ENCODE measurements at places on chromosomes 5 and 9.

DNA sequence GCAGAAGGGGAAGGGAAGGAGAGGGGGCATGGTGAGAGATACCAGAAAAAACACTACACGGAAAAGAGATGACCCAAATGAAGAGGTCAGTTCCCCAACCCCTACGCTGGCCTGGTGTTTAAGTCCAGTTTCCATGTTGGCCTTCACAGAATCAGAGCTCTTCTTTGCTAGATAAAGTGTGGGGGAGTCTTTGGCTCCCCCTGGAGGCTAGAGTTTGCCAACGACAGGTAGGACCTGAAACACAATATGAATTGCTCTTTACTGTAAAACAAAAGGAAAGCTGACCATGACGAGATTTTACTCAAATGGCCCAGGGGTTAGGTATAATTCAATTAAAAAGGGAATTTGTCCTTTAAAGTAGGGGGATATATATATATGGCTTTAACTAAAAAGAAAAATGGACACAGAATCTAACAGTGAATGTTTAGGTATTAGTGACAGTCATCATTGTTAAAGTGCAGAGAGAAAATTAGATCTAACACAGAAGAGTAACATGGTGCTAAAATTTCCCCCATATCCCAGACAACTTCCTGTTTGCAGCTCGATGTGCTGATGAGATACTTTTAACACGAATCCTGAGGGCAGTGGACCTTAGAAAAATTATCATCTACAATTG, 92.0 kb downstream of the SV2C start:
- DNase-seq, result peak; percentile 50

- no peak for DNase-seq
Measured at GRCh38 chr9:92773810-92774209, 9.2 kb upstream of the BICD2 start.

GRCh38 chr5:177445917-177446199, 756 bp upstream of the PRR7 start:
- no peak for DNase-seq

GRCh38 chr5:107670087-107670931, 428 bp downstream of the EFNA5 start:
- DNase-seq, result peak; percentile 16

DNA sequence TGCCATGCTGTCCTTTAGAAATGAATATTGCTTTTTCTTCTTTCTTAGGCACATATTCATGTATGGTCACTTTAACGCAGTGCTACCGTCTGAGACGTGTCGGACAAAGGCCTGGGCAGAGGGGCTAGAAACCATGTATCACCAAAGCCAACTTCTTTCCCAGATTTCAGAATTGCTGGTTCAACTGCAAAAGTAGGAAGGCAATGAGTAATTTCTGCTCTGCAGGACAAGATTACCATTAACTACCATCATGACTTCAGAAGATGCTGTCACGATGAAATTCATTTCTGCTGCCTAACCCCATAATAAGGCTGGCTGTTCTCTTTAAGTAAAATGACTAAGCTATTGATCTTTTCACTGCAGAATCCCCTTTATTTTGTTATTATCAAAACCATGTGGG, 306.7 kb downstream of the PDE4D start:
- no peak for DNase-seq

DNA sequence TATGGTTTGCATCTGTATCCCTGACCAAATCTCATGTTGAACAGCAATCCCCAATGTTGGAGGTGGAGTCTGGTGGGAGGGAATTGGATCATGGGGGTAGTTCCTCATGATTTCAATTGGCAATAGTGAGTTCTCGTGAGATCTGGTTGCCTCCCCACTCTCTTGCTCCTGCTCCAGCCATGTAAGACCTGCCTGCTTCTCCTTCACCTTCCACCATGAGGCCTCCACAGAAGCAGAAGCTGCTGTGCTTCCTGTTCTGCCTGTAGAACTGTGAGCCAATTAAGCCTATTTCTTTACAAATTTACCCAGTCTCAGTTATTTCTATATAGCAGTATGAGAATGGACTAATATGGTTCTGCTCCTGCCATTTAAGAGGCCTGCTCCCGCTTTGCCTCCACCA, 32.9 kb downstream of the SCAI start:
- DNase-seq, result no peak

DNA sequence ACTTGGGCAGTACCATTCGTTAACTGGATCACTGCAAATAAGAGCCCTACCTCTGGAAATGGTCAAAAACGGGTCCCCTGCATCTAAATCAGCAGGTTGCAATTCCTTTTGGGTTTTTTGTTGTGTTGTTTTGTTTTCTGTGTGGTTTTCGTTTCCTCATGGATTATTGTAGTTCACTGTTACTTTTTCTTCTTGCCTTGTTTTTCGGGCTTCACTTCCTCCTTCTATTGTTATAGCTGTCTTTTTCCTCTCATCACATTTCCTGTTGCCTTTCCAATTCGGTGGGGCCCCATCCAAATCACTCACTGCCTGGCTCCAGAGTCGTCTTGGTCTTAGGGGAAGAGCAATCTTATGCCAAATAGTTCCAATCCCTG, 8.7 kb upstream of the SSBP2 start:
- no peak for DNase-seq

Measured in stimulated activated naive CD8-positive, alpha-beta T cell treated with anti-CD3 and anti-CD28 coated beads, Interleukin-15, amount 100 ng/mL, for 72 hours (primary cell).